ENCODE measurements at places on chromosomes 11 and 22. TPM values are rescaled to one million over a fixed set of nuclear protein-coding genes. Genes with fewer than 3 reads are reported as not detected.

DNA sequence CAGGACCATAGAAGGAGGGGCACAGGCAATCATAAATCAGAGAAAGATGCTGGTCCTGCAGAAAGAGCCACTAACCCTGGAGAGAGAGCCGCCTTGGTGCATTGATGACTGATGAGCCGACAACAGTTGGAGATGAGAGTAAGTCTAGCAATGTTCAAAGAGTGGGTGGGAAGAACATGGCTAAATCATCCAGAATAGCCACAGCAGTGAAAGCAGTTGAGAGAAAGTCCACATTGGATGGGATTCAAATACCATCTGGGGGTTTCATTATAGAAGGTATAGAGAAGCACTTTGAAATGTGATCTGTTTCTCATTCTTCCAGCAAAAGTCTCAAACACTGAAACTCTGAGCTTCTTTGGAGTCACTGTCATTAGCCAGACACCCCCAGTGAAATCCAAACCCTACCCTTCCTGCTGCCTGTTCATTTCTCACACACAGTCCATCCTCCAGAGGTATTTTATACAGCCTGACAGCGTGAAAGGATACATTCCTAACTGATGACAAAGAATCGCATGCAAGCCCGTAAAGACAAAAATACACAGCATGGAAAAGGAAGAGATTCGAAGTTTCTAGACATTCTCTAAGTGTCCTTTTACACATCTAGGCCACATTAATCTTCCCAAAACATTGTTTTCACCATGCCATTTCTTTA is 303.1 kb upstream of the MPPED2 start:
- DNase-seq, result peak; percentile 21

- DNase-seq, result no peak
Measured at GRCh38 chr11:61034704-61035525, 63.4 kb downstream of the CD6 start.

GRCh38 chr11:116865696-116866095 is 28.3 kb upstream of the APOA1 start:
- DNase-seq, result no peak

- no peak for DNase-seq
Measured at GRCh38 chr22:42436404-42436803, 4.2 kb upstream of the NFAM1 start.

Gene KBTBD3
- 2.9 TPM for total RNA-seq

Gene SCUBE1
- 1.4 TPM for total RNA-seq

Gene TENM4
- 23.5 TPM for total RNA-seq

GRCh38 chr11:80023386-80023785 is 582.6 kb upstream of the TENM4 start:
- no peak for DNase-seq

DNA sequence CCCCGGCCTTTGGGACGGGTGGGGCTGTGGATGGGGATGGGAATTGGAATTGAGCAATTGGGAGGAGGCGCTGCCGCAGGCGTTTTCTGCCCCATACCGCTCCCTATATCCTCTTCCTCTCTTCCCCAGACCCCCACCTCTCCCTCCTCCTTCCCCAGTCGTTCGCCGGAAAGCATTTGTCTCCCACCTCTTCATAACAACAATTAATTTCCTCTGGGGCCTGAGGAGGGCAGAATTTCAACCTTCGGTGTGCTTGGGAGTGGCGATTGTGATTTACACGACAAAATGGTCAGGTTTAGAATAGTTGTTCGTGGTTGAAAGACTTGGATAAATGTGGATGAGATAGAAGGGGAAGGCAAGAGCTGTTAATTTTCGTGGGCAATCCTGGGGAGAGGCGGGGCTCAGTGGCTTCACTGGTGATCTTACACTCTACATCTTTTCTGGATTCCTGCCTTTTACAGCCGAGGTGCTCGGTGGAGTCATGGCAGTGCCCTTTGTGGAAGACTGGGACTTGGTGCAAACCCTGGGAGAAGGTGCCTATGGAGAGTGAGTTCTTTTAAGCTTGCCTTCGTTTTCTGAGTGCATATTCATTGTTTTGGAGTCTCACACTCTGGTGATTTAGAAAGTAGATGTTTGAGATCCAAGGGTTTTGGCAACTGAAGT is 1.5 kb downstream of the CHEK1 start:
- peak; percentile 92 for DNase-seq

Data from Daoy (cell line).